ENCODE measurements at places on chromosomes 12 and 14. TPM values are rescaled to one million over a fixed set of nuclear protein-coding genes. Genes with fewer than 3 reads are reported as not detected.

The HOXC4 gene
- 11.1 TPM for total RNA-seq

The NGB gene
- total RNA-seq, result not detected

The COA8 gene
- total RNA-seq, result 29.0 TPM

The CNTN1 gene
- 0.19 TPM for total RNA-seq

The CLEC4A gene
- 1.5 TPM for total RNA-seq

DNA sequence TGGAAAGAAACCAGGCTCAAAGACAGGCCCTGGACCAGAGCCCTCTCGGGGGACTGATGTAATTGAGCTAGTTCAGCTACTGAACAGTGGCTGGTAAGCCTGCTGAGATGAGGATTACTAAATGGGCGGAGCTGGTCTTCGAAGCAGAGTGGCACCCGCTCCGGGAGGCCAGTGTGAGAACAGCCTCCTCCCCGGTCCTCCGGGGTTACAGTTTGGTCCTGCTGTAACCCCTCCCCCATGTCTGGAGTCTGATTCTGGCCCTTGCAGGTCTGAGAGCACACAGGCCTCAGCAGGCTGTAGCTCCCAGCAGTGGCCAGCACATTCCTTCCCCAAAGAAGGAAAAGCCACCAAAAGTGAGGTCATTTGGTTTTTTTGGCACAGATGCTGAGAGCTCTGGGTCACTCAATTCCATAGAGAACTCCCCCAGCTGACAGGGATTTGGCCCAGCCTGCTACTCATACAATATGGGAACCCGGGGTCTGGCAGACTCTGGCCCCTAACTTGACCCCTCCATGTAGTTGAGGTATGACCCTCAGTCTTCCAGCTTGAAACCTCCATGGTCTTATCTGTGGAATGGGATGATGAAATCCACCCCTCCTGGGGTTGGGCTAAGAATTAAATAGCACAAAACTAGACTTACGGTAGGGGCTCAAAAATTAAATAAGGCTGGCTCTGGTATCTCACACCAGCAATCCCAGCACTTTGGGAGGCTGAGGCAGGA lies 39.0 kb downstream of the ACTN1 start:
- DNase-seq, result no peak

- no peak for DNase-seq
Measured at GRCh38 chr12:79769189-79769859, 78.6 kb upstream of the PAWR start.

GRCh38 chr14:91418387-91419043 lies 895 bp upstream of the CCDC88C start:
- DNase-seq, result no peak

GRCh38 chr12:38736821-38737220 lies 168.6 kb downstream of the CPNE8 start:
- no peak for DNase-seq

DNA sequence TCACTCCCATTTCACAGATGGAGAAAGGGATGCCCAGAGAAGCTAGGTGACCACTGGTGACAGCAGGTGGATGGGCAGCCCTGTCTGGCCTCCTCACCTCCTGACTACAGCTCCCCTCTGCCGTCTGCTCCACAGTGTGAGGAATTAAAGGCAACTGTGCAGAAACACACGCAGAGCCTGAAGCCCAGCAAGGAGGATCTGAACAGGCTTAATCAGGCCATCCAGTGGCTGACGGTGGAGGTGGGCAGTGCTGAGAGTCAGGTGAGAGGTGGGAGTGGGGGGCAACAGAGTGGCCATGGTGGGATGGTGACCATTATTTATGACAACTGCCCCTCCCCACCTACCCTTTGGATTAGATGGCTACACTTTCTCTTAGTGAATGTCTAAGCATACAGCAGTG lies 1.2 kb downstream of the KRT86 start:
- no peak for DNase-seq

- no peak for DNase-seq
Measured at GRCh38 chr14:70648346-70648745, 6.6 kb downstream of the TTC9 start.

- DNase-seq, result no peak
Measured at GRCh38 chr12:101963697-101964096, 86.3 kb downstream of the DRAM1 start.

DNA sequence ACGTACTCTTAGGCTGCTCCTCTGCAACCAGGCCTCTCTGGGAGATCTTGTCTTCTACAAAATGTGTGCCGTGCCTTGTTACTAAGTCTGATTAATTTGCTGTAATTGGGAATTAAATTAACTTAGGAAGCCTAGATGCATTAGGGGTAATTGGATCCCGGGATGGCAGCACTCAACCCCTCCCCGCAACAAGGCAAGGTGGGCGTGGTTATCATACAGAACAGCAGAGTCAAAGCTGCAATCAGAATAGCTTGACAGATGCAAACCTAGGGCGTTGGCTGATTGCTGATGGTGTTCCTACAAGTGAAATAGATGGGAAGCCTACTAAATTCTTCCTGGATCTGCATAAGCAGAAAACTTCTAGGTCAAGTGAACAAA lies 34.5 kb upstream of the NFYB start:
- DNase-seq, result no peak
